ENCODE measurements at places on chromosomes 5 and 9.

GRCh38 chr9:14189578-14189977 is 124.4 kb downstream of the NFIB start:
- no peak for DNase-seq

DNA sequence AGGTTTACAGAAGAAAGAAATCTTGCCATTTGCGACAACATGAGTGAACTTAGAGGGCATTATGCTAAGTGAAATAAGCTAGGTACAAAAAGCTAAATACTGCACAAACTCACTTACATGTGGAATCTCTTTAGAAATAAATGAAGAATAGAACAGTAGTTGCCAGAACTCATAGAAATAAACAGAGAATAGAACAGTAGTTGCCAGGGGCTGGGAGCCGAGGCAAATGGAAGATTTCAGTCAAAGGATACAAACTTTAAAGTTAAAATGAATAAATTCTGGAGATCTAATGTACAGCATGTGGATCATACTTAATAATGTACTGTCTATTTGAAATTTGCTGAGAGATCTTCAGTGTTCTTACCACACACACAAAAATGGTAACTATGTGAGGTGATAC is 63.4 kb downstream of the FAM81B start:
- no peak for DNase-seq

DNA sequence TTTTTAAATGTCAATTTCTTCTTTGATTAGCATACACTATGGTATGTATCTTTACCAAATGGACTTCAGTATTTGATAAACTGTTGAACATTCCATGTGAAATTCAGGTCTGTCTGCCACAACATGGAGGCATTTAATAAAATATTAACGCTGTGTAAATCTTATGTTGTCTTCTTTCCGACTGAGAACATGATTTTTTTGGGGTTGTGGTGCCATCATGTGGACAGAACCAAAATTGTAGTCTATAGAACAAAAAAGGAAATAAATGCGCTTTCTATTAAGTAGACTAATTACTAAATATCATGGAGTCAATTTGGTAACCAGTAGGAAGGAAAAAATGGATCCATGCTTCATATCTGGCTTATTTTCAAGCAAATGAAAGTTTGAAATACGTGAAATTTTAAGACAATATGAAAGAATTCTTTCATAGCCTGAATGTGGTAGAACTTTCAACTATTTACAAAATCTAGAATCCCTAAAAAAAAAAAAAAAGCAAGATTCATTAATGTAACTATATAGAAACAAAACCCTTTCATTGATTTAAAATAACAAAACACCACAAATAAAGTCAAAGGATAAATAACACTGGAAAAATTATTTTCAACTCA is 2.8 kb upstream of the PLK2 start:
- peak; percentile 62 for DNase-seq

- no peak for DNase-seq
Measured at GRCh38 chr5:132759114-132760048, 12.2 kb downstream of the CCNI2 start.

DNA sequence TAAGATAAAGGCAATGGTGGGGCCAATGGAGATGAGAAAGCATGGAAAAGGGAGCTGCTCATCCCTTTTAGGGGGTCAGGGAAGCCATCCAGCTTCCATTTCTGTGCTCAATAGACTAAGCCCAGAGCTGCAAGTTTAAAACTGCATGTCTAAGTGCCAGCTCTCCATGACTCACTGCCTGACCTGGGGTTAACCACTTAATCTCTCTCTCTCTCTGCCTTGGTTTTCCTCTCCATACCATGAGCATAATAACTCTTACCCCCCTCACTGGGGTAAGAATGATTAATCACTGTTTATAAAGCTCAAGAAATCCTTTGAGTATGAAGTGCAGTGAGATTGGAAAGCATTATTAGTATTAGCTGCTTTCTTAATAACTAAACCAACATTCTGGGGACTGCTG is 1382.4 kb upstream of the WWC1 start:
- DNase-seq: peak; percentile 89

DNA sequence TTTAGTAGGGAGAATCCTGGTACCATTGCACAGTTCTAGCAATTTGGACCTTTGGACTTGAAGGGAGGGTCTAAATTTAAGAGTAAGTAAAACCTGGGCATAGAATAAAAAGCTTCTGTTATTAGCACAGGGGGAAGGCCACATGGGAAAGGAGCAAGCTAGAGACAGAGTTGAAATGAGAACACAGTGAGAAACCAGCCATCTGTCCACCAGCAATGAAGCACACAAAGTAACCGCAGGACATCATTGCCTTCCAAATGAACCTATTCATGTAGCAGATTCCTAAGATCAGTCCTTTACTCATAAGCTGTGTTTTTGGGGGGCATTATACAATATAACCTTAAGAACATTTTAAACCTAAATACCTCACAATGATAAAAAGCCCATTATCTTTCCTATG is 407.4 kb downstream of the HCN1 start:
- no peak for DNase-seq

GRCh38 chr9:115241641-115242040 is 123.7 kb upstream of the TNC start:
- no peak for DNase-seq

- DNase-seq: no peak
Measured at GRCh38 chr9:21995666-21996398, 1.2 kb downstream of the CDKN2B-AS1 start.

DNA sequence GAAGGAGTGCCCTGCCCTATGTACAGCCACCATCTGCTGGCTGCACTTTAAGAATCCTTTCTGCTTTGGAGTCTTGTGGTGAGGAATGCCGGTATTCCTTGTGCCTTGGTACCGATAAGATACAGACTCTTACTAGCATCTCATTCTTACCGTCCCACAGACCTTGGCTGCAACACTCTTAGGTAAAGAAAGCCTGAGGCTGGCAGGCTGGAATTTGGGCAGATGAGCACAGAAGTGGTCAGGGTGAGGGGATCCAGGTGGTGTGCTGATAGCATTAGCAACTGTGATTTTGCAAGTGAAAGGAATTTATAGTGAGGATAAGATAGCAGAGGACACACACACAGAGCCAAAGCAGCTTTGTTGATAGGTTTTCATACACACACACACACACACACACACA is 198.1 kb downstream of the ENC1 start:
- DNase-seq: no peak

DNA sequence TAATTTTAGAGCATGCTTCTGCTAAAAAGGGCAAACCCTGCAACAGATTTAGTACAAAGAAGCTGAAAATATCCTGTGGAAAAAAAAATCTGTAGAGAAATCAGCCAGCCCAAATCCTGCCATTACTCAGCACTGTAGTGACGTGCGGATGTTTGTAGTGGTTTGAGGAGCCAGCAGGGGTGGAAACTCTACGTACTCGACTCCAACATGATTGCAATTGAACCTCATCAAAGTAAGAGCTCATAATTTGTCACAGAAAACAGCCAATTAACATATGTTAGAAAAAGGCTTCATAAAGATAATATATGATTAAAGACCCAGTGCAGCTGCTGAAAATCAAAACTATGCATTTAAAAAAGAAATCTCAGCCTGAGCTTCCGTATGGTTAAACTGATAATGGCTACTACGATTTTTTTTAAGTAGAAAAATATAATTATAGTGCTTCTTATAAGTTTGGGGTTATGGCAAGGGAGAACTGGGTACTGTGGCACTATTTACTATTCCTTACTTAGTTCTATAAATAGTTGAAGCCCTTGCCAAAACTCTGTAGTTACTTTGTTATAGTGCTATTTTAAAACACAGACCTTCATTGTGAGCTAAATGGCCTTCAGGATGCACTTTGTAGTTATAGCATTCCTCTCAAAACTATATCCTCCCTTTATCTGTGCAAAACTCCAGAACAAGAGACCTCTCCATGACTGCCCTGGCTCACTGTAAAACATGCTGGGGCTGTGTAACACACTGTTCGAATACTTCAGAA is 49.4 kb downstream of the MEF2C start:
- no peak for DNase-seq

DNA sequence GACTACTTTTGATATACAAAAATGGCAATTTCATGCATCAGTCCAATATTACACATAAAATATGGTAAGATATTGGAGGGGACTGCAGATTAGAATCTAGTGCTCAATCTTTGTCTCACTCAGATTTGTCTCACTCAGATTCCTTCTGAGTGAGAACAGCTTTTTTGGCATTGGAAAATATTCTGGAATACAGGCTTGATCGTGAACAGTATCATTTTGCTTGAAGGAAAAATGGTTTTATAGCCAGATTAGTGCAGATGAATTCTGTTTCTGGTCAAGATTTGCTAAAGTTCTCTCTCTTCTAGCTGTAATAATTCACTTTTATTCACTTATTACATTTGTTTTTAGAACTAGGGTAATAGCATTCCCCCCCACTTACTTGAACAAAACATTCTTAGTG is 51.2 kb downstream of the MAN2A1 start:
- no peak for DNase-seq

DNA sequence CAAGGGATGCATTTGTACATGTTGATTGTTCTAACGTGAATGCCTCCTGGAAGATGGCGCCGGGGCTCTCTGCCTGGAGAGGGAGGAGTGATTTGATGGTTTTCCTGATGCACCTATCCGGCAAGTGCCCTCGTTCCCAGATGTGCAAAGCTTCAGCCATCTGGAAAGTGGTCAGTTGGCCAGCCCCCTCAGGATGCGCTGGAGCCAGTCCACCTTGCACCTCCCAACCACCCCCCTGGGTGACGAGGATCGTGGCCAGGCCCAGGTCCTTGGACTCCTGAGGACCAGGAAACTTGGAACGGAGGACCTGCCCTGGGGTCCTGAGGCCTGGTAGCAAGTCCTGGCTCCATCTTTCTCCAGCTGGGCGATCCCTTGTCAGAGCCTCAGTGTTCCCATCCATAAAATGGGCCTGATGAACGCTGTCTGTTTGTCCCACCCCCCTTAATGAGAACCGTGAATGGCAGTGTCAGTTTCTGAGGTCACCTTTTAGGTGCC is 23.6 kb upstream of the RNU6ATAC start:
- DNase-seq: no peak

DNA sequence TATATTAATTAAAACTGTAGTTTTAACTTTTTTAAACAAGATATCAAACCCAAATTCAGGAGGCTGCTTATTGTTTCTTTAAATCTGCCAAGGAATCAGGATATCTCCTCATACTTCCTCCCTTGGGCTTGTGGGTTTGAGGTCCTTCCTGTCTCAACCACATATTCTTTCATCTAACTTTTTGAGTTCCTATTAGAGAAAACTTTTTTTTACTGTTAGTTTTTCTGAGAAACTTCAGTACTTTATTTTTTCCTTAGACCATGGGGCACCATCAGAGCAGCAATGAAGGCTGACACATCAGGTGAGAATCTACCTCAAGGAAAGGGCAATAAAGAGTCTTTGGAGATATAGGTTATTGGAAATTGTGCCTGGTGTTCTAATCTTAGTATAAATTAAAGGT is 56.7 kb downstream of the TSSK1B start:
- no peak for DNase-seq

DNA sequence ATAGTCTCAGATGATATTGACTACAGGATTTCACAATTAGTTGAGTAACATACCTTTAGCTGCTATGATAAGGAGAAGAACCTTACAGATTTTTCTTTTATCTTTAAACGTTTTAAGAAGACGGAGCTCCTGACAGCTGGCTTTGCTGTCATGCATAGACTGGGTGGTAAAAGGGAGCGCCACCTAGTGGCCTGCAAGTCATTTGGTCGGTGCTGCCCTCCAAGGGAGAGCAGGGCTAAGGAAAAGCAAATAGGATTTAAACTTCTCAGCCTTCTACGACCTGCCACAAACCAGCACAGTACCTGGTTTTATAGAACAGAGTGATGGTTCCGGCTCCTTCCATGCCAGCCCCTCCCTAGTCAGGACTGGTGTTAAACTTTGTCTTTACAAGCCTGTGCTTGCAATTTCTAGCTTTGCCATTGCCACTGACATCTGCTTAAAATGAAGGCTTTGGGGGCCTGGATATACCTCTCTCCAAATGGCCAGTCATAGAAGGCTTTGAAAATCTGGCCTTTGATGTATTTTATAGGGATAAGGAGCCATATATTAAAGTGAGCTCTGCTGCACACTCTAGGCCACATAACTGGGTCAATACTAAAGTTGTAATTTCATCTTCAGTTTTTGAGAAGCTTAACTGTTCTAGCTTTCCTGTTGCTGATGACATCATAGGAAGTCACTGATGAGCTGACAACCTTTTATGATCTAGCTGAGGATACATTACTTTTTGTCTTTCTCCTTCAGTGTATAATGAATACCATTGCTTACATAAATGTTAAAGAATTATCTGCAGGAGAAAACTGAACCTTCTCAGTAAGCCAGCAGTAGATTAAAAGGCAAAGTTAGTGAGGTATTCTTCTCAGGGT is 31.1 kb upstream of the ADAMTSL1 start:
- peak; percentile 75 for DNase-seq

- DNase-seq: no peak
Measured at GRCh38 chr5:16179511-16179935, at the start of gene MARCHF11. Gene MARCHF11 (minus strand): TSS chr5:16179791. CDS start chr5:16179575, 216 bp downstream.

DNA sequence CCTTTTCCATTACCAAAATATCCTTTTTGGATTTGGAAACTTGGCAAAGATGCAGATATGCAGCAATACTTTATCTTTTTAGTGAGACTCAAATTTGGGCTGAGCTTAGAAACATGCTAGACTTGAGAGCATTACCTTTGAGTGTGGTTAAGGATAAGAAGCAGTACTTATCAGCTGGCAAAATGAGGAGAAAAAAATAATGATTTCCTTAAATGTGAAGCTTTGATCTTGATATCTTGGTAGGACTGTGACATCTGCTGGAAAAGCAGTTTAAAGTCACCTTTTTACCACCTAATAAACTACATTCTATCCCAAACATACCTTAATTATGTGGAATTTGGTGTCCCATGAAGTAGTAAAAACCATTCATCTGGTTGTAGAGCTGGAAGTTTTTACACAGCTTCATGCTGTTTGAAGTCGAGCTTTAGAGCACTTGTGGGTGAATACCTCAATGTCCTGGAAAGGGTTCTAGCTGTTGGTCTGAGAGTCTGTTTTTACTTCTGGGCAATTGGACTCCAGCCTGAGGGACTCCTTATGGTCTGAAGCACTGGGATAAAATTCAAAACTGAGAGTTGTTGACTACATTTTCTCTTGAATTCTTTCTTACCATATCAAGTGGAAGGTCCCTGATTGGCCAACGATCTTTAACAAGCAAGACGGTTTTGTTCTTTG is 53.4 kb downstream of the LRRC70 start:
- DNase-seq: no peak

DNA sequence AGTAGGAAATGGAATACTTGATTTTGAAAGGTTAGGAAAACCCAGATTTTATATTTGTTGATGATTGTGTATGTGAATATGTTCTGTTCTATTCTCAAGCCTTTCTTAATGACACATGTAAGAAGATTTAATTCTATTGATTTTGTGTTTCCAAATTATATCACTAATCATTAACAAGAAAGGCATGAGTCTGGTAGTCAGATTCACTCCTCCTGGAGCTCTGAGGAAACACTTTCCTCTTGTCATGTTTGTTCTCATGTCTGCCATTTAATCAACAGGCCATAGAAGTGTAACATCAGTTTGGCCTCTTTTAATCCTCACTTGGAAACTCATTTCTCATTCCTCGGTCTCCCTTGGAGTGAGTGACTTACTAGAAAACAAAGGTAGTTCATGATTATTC is 40.6 kb upstream of the F2R start:
- no peak for DNase-seq

GRCh38 chr9:128910906-128911305 is 9.9 kb upstream of the PHYHD1 start:
- DNase-seq: peak; percentile 30

- peak; percentile 31 for DNase-seq
Measured at GRCh38 chr9:72753266-72753893, 199.5 kb downstream of the ALDH1A1 start.

- DNase-seq: no peak
Measured at GRCh38 chr9:8552732-8553131, 753.2 kb upstream of the DMAC1 start.

GRCh38 chr5:133319905-133320520 is 268.2 kb downstream of the HSPA4 start:
- DNase-seq: no peak
